ENCODE measurements at places on chromosomes 6 and 20. TPM values are rescaled to one million over a fixed set of nuclear protein-coding genes. Genes with fewer than 3 reads are reported as not detected.

GRCh38 chr6:36065916-36066315 is 38.3 kb downstream of the MAPK14 start:
- H3K4me1 ChIP-seq: peaks cover 28% of the 10 kb centered on the region
- H3K36me3 ChIP-seq: 0 out of 2 replicates have a peak, but pooled peaks cover 3% of the 10 kb centered on the region
- DNase-seq: no peak
- H3K4me3 ChIP-seq: no peak overlapping the region
- no peak overlapping the region for H3K27ac ChIP-seq
- no peaks in the 10 kb centered on the region for H3K27me3 ChIP-seq

DNA sequence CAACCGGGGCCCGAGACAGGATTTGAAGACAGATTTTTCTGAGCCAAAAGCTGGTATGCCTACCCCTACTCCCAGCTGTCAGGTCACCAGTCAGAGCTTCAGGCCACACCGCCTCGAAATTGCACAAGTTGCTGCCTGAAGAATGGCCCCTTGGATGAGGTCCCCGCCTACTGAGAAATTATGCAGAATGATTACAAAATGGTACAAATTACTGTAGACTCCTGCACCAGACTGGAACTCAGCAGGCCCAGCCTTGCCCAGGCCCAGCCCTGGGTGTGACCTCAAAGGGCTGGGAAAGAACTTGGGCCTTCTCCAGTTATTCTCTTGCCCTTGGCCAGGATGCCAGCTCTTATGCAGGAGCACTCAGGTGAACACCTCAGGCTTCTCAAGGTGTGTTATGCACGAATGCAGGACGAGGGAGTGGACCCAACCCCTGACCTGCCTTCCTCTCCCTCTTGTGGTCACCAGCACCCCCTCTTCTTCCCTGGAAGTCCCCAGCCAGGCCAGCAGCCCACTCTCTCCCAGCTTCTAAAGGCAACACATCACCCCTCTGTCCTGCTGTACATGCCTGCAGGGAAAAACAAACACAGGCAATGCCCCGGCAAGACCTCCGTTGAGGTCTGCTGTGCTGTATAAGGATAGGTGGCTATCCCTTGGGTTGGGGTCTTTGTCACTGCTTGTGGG is 88.7 kb upstream of the NAA20 start:
- no peak overlapping the region for H3K4me3 ChIP-seq
- peaks cover 12% of the 10 kb centered on the region for H3K4me1 ChIP-seq
- no peak for DNase-seq
- no peak overlapping the region for H3K27ac ChIP-seq
- no peaks in the 10 kb centered on the region for H3K36me3 ChIP-seq
- H3K27me3 ChIP-seq: no peaks in the 10 kb centered on the region

POM121L2 gene
- not detected for total RNA-seq

MYB gene
- 1.2 TPM for total RNA-seq

- H3K27ac ChIP-seq: no peak overlapping the region
- no peak for DNase-seq
- no peaks in the 10 kb centered on the region for H3K4me1 ChIP-seq
- H3K36me3 ChIP-seq: no peaks in the 10 kb centered on the region
Observed at GRCh38 chr6:165910184-165910966, 247.3 kb upstream of the PDE10A start.

GRCh38 chr6:110541701-110542309 is 65.4 kb upstream of the SLC22A16 start:
- H3K36me3 ChIP-seq: no peaks in the 10 kb centered on the region
- no peak overlapping the region for H3K4me3 ChIP-seq
- H3K27ac ChIP-seq: no peak overlapping the region
- DNase-seq: no peak
- peaks cover 30% of the 10 kb centered on the region for H3K4me1 ChIP-seq
- H3K27me3 ChIP-seq: no peaks in the 10 kb centered on the region

GRCh38 chr6:169798764-169799473 is 47.5 kb downstream of the ERMARD start:
- peaks cover 10% of the 10 kb centered on the region for H3K27me3 ChIP-seq
- peaks cover 5% of the 10 kb centered on the region for H3K4me1 ChIP-seq
- no peak overlapping the region for H3K4me3 ChIP-seq
- no peak for DNase-seq
- H3K27ac ChIP-seq: no peak overlapping the region

DNA sequence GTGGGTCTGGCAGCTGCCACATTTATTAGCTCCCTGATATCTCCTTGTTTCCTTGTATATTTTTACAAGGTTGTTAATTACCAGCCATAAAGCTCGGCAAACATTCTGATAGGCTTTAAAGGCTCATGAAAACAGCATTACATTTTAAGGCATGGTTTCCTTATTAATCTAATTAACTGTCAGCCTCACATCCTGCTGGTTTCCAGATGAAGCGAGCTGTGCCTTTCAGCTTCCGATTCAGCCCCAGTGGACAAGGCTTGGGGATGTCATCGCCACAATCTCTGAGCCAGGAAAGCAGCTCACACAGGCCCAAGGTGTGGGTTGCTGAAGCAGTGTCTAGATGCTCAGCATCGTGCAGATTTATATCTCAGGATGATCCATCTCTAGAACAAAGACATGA is 66.0 kb upstream of the RALY start:
- H3K36me3 ChIP-seq: no peaks in the 10 kb centered on the region
- no peak for DNase-seq
- H3K4me3 ChIP-seq: no peak overlapping the region

Measured in GM23248 (cell line).